Gastroesophageal sphincter (tissue), 4 donors: ENCODE measurements at places on chromosomes 12 and 14. TPM values are rescaled to one million over a fixed set of nuclear protein-coding genes. Genes with fewer than 3 reads are reported as not detected.

The STX2 gene
- 57.2 TPM for total RNA-seq

The NXPH4 gene
- total RNA-seq, result not detected

The CNTN1 gene
- 64.1 TPM for total RNA-seq

The WDHD1 gene
- total RNA-seq, result 3.5 TPM

The KRT82 gene
- not detected for total RNA-seq

The PLA2G1B gene
- total RNA-seq, result not detected

The AQP5 gene
- total RNA-seq, result not detected

The CEBPE gene
- not detected for total RNA-seq

The GLIPR1L1 gene
- total RNA-seq, result not detected

The AQP2 gene
- not detected for total RNA-seq

The KRT79 gene
- not detected for total RNA-seq
